ENCODE measurements at places on chromosomes 1 and 21.

- no peak for DNase-seq
Measured at GRCh38 chr1:102937401-102937800, 170.9 kb downstream of the COL11A1 start.

DNA sequence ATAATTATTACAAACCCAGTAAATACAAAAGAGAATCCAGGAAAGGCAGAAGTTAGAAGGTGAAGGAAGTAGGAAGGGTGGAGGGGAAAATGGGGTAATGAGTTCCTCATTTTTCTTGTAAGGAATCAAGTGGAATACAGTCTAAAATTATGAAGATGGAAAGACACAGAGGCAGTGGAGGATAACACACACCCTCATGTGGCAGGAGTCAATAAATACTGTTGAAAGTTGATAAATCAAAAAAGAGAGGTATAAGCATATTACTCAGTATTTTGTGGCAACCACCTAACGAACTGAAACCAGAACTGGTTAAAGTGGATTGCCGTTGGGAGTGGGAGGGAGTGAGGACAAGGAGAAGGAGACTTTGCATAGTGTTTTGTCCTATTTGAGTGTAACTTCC lies 78.6 kb upstream of the SLC44A3 start:
- no peak for DNase-seq

- DNase-seq: no peak
Measured at GRCh38 chr1:55775007-55775406, 559.8 kb upstream of the USP24 start.

DNA sequence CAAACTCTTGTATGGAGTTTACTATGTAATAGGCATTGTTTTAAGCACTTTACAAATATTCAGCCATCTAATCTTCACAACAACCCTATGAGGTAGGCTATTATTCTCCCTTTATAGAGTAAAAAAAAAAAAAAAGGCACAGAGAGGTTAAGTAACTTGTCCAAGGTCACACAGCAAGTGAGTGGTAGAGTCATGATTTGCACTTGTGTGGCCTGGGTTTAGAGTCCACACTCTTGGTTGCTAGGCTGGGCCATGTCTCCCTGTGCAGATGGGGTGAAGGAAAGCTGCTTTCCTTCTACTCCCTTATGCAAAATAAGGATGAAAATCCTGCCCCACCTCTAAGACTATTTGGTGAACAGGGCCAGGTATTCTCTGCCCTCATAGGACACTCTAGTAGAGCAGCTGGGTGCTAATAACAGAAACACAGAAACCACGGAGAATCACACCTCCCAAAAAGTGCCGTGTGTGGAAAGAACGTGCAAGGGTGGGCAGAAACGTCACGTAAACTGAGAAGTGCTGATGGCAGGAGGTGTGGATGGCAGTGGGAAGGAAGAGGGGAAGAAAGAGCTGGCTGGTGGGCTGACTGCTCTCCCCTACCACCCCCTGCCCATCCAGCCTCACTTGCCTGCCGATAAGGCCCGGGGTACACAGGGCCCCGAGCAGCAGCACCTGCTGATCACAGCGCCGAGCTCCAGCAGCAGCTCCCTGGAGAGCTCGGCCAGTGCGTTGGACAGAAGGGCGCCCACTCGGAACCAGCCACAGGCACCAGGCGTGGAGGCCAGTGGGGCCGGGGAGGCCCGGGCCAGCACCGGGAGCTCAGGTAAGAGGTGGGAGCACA lies 28.3 kb upstream of the VPS13D start:
- DNase-seq: no peak

GRCh38 chr1:186655876-186656275 lies 24.3 kb downstream of the PTGS2 start:
- DNase-seq: no peak

DNA sequence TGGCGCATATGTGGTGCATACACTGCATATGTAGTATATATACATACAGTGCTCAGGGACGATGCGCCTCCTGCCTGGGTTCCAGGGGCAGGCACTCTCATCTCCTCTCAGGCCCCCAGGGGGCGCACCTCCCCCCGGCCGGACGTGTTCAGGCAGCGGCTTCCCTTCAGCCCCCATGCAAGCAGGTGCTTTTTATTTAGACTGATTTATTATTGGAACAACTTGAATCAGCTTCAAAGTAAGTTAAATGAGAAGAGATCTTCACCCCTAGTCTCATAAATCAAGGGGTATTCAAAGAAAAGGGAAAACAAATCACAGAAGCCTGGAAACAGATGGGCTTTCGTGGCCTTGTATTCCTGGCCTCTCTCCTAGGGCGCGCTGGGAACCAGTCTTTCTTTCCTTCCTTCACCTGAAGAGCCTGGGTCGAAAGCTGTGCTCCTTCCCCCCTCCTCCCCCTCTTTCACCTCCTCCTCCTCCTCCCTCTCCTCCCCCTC lies 64.6 kb downstream of the UBIAD1 start:
- peak; percentile 38 for DNase-seq

- DNase-seq: no peak
Measured at GRCh38 chr1:157319567-157319966, 181.4 kb upstream of the ETV3 start.

- no peak for DNase-seq
Measured at GRCh38 chr1:175174309-175175102, 18.1 kb downstream of the KIAA0040 start.

DNA sequence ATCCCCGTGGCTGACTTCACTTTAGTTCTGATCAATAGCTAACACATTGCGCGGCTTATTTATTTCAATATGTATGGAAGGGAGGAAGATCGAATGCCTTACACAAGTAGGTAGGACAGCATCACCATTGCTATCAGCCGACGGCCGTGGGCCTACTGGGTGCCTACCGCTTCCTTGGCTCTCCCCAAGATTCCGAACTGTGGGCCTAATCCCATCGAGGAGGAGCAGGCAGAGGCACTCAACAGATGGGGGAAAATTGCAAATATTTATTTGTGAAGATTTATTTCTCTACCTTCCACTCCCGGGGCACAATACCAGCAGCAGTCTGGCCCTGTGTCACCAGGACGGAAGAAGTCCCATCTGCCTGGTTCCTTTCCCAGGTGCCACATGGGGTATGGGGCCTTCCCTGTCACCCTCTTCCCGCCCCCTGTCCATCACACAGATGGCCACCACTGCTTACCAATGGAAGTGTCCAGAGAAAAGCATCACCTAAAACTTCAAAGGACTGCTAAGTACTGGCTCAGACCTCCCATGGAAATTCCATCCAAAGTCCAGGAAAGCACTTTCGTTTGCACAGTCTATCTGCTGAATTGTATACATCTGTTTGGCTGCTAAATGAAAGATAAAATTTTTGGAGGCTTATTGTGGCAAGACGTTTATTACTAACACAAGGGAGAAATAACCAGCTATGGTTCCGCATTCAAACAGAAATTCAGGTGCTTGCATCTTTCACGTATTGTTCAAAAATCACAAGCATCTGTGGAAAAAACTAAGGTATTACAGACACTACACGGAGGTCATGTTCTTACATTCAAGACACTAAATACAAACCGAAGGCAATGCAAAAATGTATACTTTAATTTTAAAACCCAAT lies 11.8 kb downstream of the AGT start:
- no peak for DNase-seq

- no peak for DNase-seq
Measured at GRCh38 chr1:31159869-31160611, 79.6 kb downstream of the NKAIN1 start.

- DNase-seq: no peak
Measured at GRCh38 chr21:23963454-23963853, 1643.8 kb downstream of the MRPL39 start.

DNA sequence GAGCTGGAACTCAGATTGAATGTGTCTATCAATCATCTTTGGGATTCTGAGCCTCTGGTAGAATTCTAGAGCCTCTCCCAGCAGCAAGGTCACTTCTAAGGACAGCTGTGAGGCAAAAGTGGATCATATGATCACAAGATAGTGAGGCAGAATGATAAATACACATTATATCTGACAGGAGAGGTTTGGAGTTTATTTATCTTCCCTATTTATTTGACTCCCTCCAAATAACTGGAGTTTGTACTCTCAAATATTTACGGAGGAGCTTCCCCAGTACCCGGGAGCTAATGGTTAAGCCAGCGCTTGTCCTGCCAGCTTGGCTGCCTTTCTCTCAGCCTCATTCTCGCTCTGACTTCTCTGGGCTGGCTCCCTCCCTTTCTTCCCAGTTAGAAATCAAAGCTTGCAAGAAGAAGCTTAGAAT lies 2.3 kb downstream of the HMGCS2 start:
- peak; percentile 74 for DNase-seq

- no peak for DNase-seq
Measured at GRCh38 chr1:159067699-159068621, 8.6 kb downstream of the AIM2 start.

GRCh38 chr1:201713086-201713810 lies 115.7 kb upstream of the IPO9 start:
- DNase-seq: peak; percentile 36

Measured in prostate gland (tissue), 2 donors.